HS-5 (cell line): ENCODE measurements at places on chromosomes 6 and 20.

DNA sequence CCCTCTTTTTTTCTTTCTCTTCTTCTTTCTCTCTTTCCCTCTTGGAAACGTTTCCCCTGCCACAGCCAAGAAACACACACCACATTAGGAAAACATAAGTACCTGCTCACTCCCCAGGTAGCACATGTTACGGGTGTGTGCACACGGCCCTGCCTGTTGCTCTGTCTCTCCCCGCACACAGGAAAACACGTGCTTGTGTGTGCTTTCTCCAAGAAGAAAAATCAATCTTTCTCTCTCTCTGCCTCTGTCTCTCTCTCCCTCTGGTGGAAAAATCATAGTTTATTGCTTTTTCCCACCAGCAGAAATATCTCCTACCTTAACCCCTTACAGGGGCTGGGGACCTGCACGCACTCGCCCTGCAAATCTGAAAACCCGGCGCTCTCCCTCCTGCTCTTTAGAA, 102.3 kb downstream of the EDN3 start:
- DNase-seq = no peak

DNA sequence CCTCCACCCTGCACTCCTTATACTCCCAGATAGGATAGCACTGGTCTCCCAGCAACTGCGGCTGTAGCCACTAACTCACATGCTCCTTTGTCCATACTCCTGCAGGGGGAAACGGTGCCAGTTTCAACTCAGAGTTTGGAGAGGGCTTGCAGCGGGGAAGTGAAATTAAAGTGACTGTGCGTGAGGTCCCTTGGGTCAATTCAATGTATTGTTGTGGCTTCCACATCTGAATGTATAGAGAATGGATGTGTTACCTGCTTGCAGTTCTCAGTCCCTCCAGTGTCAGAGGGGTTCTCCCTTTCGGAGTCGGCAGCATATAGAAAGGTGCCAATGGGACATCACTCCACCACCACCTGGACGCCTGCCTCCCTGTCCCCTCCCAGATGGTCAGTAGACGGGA, 93.6 kb upstream of the CNKSR3 start:
- no peak for DNase-seq

GRCh38 chr20:43917380-43917779, 2.7 kb downstream of the TOX2 start:
- DNase-seq = no peak

GRCh38 chr6:87534377-87535047, 55.3 kb downstream of the RARS2 start:
- no peak for DNase-seq

DNA sequence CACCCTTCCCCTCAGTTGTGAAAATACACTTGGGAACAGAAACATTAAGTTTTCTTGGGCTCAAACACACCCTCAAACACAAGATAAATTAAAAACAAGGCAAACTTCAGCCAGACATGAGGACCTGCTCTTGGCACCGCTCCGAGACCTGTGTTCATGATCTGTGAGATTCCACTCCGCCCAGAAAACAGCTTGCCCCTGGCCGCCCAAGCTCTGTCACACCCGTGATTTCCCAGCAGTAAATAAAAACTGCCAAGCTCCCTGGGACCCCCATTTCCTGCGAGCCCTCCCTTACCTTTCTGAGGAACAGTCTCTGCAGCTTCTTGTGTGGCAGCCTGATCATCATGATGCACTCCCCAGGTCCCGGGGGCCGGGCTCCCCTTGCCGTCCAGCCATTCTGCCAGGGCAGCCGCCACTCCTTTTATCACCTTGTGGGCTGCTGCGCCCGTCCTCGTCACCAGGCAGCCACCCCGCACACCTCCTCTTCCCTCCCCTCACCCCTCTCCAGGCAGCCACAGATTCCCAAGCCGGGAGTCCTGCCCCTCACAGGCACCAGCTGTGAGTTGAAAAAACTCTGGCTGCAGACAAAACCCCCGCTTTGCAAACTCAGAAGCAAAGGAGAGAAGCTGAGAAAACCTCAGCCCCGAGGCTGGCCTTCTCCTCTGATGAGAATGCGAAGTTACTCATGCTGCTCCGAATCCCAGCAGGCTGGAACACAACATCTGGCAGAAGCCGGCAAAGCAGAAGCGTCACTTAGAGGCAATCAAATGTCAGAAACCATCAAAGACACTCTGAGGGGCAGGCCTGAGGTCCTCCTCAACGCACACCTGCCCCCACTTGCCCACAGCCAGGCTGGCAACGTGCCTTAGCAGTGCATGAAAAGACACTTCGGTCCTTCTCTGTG, 130.4 kb upstream of the RPS6KA2 start:
- DNase-seq = no peak

DNA sequence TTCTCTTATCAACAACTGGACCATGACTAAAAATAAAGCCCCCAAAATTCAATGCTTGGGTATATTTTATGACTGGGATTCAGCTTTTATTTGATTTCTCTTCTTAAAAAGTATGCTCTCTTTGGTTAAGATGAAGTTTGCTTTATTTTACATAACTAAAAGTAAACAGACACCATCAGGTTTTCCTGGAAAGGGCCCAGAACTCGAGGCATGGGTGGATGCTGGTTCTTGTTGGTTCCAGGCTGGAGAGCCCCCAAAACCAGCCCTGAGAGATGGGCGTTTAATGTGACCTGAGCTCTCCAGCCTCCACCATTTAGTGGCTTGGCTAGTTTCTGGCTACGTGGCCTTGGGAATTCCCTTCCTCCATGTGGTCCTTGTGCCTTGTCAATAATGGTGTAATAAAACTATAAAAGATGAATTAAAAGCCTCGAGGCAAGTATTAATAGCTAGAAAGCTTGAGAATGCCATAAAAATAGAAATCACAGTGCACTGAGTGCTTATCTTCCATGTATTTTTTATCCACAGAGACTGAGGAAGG, 34.1 kb downstream of the BANF2 start:
- no peak for DNase-seq

GRCh38 chr6:161654209-161654608, 380.3 kb upstream of the AGPAT4 start:
- DNase-seq = no peak

GRCh38 chr6:100456141-100456907, 8.4 kb downstream of the SIM1 start:
- DNase-seq = no peak

DNA sequence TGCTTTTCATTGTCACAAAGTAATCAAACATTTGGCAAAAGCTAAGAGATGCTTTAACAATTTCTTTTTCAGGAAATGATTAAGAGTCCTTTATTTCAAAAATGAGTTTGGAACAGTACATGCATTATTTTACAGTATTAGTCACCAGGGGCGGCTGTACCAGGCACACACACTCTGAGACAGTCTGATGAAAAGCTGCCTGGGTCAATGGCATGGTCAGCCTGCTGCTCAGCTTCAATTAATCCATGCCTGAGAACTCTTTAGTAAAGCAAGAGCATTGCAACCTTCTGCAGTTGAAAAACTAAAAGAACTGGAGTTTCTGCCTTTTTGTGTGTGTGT, 105.5 kb downstream of the TULP4 start:
- no peak for DNase-seq

DNA sequence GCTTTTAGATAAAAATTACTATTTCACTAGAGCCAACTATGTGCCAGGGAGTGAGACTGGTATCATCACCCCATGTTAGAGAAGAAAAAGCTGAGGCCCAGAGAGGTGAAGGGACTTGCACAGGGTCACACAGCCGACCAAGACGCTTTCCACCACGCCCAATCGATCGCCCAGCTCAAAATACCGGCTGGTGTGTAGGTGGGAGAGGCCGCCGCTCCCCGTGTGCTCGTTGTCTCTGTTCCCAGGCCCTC, 253 bp upstream of the SNPH start:
- DNase-seq = no peak

- no peak for DNase-seq
Observed at GRCh38 chr20:51023617-51024155, 779 bp upstream of the KCNG1 start.

DNA sequence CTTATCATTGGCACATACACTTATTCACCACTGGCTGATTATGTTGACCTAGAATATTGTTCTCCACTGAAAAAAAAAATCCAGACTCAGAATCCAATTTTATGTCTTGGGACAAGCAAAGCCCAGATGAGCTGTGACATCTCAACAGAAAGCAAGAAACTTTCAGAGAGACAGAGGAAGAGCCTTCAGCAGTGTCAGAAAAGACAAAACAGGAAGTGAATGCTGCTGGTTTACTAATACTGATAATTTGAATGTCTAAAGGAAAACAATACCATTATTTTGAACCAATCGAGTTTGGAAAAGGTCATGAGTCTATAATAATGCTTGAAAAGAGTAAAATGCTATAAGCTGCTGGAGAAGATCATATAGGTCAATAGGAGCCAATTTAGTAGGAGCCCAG, 179.8 kb upstream of the RIMS1 start:
- DNase-seq = no peak

GRCh38 chr6:47159763-47160162, 117.6 kb upstream of the ADGRF1 start:
- no peak for DNase-seq

DNA sequence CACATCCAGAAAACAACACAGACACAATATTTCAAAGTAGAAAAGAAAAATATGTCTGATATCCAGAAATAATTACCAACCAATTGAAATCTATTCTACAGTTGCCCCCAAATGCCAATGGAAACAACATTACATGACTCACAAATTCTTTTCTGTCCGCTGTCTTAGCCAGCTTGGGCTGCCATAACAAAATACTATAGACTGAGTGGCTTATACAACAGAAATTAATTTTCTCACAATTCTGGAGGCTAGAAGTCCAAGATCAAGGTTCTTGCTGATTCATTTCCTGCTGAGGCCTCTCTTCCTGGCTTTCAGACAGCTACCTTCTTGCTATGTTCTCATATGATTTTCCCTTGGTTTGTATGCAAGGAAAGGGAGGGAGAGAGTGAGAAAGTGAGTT, 698.1 kb downstream of the DHX35 start:
- DNase-seq = no peak

DNA sequence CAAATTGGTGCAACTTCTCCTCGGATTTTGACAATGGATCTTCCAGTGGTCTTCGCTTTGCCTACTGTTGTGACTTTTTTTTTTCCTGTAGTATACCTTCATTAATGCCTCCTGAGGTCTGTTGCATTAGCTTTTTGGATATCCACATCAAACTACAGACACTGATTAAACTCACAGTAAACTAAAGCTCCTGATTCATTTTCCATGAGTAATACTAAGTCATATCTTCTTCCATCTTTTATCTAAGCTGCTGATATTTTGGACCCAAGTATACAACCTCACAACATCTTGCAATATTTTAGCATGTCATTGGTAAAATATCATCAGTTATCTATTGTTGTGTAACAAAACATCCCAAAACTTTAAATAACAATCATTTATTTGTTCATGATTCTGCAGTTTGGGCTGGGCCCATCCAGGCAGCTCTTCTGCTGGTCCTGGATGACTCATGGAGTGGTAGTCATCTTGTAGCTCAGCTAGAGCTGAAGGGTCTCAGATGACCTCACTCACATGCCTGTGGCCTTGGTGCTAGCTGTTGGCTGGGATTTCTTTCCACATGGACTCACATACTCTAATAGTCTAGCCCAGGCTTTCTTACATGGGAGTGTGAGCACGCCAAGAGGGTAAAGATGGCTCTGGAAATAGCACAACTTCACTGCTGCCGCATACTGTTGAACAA, 78.3 kb upstream of the SRSF6 start:
- peak; percentile 74 for DNase-seq

GRCh38 chr6:113600551-113601339, 256.4 kb upstream of the MARCKS start:
- no peak for DNase-seq

DNA sequence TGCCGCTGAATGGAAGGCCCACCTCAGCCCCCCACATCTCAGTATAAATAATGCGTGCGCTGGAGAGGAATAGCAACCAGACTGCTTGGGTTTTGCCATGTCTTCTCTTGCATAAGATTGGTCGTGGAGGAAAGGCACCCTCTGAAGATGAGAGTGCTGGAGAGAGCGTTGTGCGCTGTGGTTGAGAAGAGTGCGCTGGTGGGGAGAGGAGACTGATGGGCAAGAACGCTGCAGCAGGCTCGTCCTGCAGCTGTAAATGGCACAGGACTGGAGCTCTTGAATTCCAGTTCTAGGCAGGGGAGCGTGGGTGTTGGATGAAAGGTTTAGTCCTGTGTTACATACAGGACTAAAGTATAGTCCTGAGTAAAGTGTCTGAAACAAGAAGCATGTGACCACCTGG, 51.5 kb downstream of the RPRD1B start:
- DNase-seq = no peak

- no peak for DNase-seq
Observed at GRCh38 chr6:21505574-21505990, 88.0 kb upstream of the SOX4 start.

DNA sequence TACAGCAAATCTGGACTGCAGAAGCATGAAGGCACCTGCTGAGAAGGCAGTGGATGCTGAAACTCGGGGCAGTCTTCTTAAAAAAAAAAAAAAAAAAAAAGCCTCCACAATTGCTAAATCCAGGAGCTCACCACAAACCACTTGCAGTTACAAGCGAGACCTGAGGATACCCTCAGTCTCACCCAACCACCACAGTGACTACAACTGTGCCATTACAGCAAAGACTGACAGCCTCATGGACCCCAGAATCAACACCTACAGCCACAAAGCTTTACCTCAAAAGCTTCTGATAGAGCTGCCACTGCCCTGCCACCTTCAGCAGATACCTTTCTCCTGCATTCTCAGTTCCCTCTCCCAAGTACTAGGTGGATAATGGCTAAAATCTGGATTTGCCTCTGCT, 9.0 kb downstream of the COL21A1 start:
- no peak for DNase-seq

GRCh38 chr20:61573415-61574305, 321.6 kb downstream of the CDH4 start:
- no peak for DNase-seq

GRCh38 chr6:103675807-103676406, 1183.8 kb downstream of the HACE1 start:
- DNase-seq = peak; percentile 25

DNA sequence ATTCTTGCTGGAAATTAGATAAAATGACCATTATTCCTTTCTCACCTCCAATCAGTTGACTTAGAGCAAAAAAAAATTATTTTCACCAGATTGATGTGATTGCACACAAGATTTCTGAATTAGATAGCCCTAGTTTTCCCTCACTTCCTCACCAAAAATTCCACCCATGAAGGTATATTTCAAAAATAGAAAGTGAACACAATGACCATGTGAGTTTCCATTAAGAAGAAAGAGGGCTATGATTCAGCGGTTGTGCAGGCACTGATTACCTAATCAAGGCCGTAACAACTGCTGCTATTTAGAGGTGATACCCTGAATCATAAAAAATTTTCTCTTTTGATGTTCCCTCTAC, 19.5 kb upstream of the RALGAPA2 start:
- DNase-seq = no peak

GRCh38 chr20:62064770-62065673, 659 bp downstream of the TAF4 start:
- DNase-seq = no peak

GRCh38 chr6:43493833-43494232, 16.3 kb downstream of the LRRC73 start:
- DNase-seq = no peak
